A673 (cell line): ENCODE measurements at places on chromosomes 1 and 21. TPM values are rescaled to one million over a fixed set of nuclear protein-coding genes. Genes with fewer than 3 reads are reported as not detected.

DNA sequence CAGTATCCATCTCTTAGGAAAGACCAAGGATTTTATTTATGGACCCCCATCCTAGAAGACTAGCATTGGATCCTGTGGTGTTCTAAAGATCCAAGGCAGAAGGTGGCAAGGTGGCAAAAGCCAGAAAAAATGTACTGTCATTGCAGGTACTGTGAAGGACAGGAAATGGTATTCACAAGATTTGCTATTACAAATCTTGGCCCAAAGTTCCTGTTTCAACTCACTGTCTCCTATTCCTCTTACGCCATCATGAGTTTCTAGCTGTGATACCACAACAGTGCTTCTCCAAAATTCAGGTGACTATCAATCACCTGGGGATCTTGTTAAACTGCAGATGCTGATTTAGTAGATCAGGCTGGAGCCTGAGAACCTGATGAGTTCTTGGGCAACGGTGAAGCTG is 21.4 kb downstream of the ACP6 start:
- no peaks in the 10 kb centered on the region for H3K36me3 ChIP-seq
- no peak overlapping the region for H3K4me3 ChIP-seq
- no peak overlapping the region for H3K27ac ChIP-seq
- no peaks in the 10 kb centered on the region for H3K27me3 ChIP-seq

GRCh38 chr1:166840309-166841274 is 1.3 kb downstream of the POGK start:
- peaks cover 10% of the 10 kb centered on the region for H3K4me1 ChIP-seq
- peaks cover 51% of the 10 kb centered on the region for H3K36me3 ChIP-seq
- no peak for DNase-seq

DNA sequence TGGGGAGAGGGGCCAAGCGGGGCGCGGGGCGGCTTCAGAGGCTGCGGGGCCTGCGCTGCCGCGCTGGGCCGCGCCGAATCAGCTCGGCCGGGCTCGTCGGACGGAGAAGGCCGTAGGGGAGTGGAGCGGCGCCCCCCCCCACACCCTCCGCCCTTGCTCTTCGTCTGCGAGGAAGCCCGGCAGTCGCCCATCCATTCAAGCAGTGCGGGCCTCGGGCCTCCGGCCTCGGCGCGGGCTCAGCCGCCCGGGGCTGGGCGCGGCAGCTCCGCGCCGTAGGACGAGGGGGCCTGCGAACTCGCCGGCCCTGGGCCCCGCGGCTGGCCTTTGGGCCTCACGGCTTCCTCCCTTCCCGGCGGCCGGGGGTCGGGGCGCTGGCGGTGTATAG is 564 bp downstream of the CTPS1 start:
- peak overlapping the region; percentile 94 for H3K27ac ChIP-seq
- peaks cover 16% of the 10 kb centered on the region for H3K36me3 ChIP-seq
- peaks cover 10% of the 10 kb centered on the region for H3K4me1 ChIP-seq

DNA sequence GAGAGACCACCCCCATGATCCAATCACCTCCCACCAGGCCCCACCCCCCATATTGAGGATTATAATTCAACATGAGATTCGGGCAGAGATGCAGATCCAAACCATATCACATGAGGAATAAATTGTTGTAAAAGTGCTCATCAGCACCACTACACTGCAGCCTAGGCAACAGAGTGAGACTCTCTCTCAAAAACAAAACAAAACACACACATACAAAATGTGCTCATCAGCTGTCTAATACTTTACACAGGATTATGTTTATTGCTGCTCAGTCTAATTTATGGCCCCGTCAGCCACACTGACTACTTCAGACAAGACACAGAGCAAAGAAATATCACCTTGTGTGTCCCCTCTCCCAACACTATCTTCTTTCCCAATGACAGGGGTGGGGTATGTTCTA is 72.9 kb upstream of the PPM1J start:
- no peak overlapping the region for H3K4me3 ChIP-seq
- no peaks in the 10 kb centered on the region for H3K36me3 ChIP-seq
- H3K27ac ChIP-seq, result no peak overlapping the region
- DNase-seq, result no peak

The PYHIN1 gene
- not detected in 2 replicates for total RNA-seq
